ENCODE measurements at places on chromosomes 3 and 15.

- DNase-seq = no peak
Observed at GRCh38 chr3:28971156-28971555, 309.7 kb upstream of the RBMS3 start.

DNA sequence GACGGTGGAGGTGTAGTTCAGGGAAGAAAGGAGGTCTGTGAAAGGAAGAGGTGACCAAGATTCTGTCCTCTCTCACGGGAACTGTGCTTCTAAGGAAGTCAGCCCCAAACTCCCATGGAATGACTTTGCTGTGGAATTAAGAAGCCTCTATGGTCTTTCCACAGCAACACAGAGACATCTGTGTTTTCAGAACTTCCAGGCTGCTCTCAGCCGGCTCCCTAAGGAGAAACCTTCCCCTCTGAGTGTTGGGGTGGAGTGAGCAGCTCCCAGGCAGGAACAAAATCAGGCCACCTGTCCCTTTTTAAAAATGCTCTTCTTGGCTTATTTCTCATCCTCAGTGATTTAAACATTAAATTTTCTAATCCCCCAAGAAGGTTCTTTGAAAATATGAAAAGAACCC lies 53.3 kb upstream of the SNRK start:
- no peak for DNase-seq

DNA sequence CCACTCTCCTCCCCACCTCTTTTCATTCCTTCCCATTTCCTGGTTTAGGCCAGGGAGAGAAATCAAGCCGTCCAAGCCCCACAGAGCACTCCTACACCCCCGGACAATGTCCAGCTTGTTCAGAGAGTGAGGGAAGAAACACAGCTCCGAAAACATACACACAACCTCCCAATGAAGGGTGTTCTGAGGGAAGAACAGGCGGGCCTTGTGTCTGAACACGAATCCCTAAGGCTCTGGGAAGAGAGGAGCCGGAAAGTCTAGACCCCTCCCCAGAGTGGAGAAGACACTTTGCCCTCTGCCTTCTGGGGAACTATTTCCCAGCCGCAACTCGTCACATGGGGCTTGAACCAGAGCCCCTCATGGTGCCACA lies 30.5 kb downstream of the ACAN start:
- no peak for DNase-seq

- no peak for DNase-seq
Observed at GRCh38 chr3:105785803-105786202, 83.0 kb downstream of the CBLB start.

DNA sequence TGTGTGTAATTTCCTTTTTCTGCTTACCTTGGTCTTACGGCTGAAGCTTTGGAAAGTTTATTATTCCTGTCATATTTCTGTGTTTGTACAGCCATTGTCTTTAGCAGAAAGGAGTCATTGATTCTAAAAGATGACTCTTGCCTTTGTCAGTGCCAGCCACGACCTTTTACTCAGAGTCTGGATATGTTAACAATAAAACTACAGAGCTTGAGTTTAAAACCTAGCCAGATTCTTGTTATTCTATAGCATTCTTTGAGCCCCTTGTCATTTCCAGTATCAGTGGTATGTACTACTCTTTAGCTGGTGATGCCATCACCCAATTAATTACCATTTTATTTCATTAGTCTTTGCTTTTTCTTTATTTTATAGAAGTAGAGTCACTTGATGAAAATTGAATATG lies 142.4 kb downstream of the TCF12 start:
- no peak for DNase-seq

DNA sequence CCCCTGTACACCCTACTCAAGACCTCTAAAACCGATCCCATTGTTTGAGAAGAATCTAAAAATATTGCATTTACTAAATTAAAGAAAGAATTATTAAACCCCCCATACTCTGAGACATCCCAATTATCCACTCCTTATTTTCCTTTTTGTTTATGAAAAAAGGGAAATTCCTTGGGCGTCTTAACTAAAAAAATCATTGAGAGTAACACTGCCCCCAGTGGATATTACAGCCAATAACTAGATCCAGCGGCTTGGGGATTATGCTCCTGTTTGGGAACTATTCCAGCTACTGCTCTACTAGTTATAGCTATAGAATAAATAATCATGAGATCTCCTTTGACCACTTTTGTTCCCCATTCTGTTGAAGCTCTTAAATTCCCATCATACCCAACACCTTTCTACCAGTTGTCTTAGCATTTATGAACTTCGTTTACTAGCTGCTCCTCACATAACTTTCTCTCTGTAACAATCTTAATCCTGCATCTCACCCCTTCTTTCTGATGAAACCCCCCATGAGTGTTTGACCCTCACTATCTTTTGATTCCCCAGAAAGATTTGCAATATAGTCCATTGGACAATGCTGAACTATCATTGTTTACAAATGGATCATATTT lies 12.7 kb upstream of the CFAP91 start:
- DNase-seq = no peak

DNA sequence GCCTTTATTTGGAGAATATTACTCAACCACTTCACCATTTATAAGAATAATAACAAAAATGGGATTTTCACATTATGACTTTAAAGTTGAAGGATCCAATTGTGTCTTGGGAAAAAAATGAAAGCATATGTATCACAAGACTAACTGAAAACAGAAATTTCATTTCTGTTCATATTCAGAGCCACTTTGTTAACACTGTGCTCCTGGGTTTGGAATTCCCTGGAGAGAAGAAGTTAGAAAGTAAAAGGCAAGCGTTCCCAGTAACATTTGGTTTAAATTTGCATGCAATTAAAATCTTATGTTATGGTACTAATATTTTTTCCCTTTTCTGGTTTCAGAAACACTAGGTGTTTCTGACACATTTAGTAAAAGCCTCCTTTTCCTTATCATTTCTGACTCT lies 230.8 kb downstream of the RBMS3 start:
- no peak for DNase-seq

Measured in NCI-H2029 (cell line).